ENCODE measurements at places on chromosomes 2 and 18.

GRCh38 chr2:101988541-101988940 is 3.2 kb upstream of the IL1R2 start:
- no peak for DNase-seq

GRCh38 chr2:235001237-235002133 is 49.7 kb downstream of the SH3BP4 start:
- DNase-seq = no peak

- no peak for DNase-seq
Observed at GRCh38 chr2:201267278-201268030, 7.1 kb downstream of the CASP8 start.

GRCh38 chr2:121242175-121242875 is 42.7 kb downstream of the TFCP2L1 start:
- no peak for DNase-seq

GRCh38 chr2:119333360-119333759 is 33.3 kb downstream of the C2orf76 start:
- DNase-seq = no peak

DNA sequence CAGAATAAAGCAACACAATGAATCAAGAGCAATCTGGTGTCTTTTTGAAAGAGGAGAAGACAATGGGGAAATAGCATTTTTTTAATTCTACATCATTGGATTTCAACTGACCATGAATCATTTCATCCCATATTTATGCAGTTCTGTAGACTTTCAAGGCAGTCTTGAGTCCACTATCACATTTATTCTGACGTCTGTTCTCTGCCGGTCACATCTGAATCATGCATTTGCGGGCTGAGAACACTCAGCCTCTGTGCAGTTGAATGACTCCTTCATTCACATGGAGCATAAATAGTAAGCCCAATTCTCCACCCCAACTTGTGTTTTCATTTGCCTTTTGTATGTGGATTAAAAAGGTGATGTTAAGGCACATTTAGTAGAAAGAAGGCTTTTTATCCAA is 128.2 kb downstream of the AKAIN1 start:
- DNase-seq = no peak

Measured in fibroblast of gingiva (primary cell).